Activated CD4-positive, alpha-beta T cell treated with anti-CD3 and anti-CD28 coated beads, Interleukin-2, amount 10 ng/mL, durations not matched to agents 7 days and 5 days (primary cell): ENCODE measurements at places on chromosomes 3 and 15.

- no peak for DNase-seq
Measured at GRCh38 chr3:140225996-140226395, 291.0 kb downstream of the CLSTN2 start.

GRCh38 chr3:88033079-88033478 lies 25.7 kb downstream of the CGGBP1 start:
- DNase-seq = no peak

DNA sequence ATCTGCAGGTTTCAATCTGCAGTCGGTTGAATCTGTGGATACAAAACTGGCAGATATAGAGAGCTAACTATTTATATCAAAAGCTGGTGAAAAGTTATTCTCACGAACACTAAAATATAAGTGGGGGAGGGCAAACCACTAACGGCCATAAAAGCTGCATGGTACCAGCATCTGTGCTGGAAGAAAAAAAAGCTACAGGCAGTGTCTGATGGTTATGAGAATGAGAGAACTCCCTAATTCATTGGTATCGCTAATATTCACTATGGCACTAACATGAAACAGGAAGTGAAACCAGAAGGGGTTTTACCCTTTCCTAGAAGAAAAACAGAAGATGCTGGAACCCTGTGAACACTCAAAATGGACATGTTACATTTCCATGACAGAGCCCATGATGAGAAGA lies 15.9 kb downstream of the CEP70 start:
- no peak for DNase-seq

DNA sequence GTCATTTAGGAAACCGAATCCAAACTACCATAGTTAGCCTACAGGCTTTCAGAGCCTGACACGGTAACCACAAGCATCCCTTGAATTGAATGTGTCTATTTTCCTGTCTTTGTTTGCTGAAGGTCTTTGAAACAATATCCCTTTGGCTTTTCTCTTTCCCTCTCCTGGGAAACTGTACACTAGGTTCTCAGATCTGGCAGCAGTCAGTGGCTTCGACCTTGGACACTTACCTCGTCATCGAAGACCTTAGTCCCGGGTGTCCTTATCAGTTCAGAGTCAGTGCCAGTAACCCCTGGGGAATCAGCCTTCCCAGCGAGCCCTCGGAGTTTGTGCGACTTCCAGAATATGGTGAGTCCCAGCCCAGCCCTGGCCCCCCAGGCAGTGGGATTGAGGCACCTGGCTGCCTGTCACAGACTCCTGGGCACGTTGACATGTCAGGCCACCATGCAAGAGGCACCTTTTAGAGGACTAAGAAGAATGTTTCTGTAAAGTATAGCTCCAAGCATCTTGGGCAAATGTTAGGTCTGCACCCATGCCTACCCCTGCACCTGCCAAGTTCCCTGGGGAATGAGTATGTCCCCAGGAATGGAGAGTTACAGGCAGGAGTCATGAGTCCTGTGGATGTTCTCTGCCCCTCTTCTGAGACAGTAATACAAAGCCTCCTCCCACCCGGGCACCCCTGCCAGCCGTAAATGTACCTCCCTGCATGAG lies 30.4 kb upstream of the UMPS start:
- DNase-seq = no peak

DNA sequence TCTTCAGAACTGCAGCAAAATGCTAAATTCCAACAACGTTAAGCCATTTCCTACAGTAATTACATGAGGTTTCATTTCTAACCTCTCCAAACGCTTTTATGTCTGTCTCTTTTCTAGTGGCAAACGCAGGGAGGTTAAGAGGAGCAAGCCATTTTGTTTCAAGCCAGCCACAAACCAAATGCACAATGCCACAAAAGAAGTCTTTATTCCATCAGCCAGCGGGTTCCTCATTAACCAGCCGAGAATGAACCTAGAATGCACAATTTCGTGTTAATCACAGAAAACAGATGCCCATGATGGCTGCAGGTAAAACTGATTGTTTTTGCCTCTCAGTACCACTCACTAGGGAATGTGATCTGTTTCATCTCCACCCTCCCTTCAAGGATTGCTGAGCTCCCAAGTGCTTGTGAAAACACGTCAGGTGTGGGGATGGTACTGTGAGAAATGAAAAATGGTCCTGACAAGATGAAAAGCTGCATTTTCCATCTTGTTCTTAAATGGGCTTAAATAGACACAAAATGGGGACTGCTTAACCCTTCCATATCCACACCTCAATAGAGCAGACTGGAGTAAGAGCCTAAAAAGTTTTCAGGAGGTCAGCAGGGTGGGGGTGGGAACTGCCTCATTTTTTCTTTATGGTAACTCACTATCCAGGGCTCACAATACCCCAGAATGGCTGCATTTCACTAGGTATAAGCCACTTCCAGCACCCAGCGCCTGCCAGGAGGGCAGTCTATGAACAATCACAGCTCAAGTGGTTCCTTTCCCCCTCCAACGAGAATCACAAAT lies 277.1 kb downstream of the MAGI1 start:
- no peak for DNase-seq

- DNase-seq = no peak
Measured at GRCh38 chr3:153180860-153181372, 18.9 kb downstream of the RAP2B start.

DNA sequence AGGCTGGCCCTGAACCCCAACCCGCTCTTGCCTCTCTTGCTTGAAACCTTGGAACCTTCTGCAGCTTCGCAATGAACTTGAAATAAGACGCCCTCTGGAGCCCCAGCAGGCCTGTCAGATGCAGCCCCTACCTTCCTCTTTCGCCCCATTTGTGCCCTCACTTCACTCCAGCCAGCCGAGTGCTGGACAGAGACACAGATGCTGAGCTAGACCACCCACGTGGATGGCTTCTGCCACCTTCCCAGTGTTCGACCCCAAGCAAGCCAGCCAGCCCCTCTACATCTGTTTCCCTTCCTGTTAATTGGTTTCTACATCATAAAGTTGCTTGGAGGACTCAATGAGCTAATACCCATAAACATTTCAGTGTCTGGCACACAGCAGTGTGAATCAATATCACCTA lies 23.8 kb upstream of the SNRPA1 start:
- no peak for DNase-seq

DNA sequence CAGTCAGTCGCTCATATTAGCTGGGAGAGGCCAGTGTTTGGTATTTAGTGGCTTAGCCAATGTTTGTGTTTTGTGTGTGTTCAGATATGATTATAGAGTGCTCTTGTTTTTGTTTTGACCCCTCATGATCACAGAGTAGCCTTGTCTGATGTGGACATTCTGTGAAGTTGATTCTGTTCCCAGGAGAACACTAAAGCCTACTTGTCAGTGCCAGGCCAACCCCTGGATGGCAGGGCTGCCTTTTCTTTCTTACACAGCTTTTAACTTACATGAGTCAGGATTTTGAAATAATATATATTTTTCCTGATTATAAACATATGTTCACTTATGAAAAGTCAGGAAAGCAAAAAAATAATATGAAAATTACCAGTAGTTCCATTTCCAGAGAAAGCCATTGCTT lies 11.9 kb downstream of the CFAP161 start:
- DNase-seq = no peak

DNA sequence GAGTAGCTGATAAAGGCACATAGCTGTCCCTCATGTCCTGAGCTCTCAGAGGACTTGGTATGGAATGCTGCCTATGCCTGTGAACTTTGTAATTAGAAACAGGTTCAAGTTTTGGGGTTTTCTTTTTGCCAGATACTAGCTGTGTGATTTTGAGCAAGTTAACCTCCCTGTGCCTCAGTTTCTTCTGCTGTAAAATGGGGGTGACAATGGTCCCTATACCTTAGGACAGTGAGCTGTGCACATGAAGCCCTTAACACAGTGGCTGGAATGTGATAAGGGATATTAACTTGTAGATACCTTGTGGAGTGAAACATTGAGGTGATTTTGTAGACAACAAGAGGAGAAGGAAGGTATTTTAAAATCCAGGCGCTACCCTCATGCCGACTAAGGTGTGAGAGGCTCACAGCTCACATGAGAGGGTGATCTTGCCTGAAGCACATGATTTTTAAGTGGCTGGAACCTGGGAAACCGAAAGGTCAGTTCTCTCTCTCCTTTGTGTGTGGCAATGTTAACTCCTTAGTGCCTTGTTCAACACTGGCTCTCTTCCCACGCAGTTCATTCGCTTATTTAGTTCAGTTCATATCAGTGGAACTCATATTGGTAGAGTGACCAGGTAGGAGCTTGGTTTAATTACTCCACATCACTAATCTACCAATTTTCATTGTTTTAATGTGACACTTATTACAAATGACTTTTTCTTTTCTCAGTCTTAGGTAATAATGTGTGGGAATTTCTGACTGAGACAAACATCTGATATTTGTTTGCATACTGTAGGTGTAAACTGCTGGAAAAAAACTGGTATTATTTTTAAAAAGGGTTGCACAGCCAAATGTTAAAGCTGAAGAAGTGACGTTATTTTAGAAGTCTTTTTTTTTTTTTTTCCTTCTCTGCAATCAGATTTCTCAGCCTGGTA lies 236.2 kb downstream of the ITPR1 start:
- DNase-seq = no peak

GRCh38 chr15:66674756-66675155 lies 27.3 kb upstream of the SMAD6 start:
- DNase-seq = no peak
